Mesenteric fat pad (tissue), 1 donor: ENCODE measurements at places on chromosomes 2 and 18. TPM values are rescaled to one million over a fixed set of nuclear protein-coding genes. Genes with fewer than 3 reads are reported as not detected.

DNA sequence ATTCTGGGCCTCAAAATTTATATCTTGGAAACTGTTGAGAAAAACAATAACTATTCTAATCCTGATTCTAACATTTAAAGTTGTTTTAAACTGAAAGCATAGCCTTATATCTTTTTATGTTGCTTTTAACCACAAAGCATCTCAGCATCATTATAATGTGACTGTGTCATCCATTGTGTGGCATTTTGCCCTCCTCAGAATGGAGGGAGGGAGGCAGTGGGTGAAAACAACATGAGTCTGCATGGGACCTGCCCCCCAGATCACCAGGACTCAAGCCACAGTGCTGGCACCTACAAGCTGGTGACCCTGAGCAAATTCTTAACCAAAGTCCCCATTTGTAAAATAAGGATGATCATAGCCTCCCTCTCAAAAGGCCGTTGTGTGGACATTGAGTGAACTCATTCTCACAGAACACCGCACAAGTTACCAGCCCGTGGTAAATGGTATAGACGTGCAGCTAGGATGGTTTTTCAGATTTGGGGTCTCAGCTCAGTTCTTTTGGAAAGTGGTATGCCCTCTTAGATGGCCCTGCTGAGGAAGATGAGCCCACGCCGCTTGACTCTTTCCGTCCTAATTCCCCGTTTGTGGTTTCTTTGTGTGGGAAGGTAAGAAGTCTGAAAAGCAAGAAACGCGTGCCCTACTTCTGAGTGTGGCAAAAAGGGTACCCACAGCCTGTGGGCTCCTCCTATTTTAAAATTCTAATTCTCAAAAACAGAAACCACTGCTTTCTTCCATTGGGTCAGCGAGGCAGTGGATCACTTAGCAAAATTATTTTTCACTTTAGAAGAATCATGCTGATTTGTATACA lies 305.0 kb upstream of the ID2 start:
- no peak for DNase-seq

GRCh38 chr2:161424891-161425727 lies 9.0 kb downstream of the TBR1 start:
- no peak for DNase-seq

GRCh38 chr2:98592565-98592964 lies 15.7 kb downstream of the COA5 start:
- no peak for DNase-seq

Gene NTSR2
- total RNA-seq = not detected

DNA sequence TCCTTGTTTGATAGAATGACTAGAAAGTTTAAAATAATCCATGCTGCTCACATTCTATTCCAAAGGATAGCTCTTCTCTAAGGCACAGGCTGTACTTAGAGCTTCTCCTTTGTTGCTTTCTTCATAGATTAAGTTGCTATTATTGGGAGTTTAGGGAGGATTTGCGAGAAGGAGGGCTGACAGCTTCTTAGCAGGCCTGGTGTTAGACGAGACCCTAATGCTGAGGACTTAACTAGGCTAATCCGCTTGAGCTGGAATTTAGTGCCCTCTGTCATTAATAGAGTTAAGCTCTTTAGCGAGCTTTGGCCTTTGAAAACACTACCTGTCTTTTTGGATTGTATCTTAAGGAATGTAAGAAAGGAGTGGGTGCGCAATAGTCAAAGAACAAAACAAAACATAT lies 81.3 kb downstream of the MOGAT1 start:
- DNase-seq = no peak

Gene CNTNAP5
- not detected for total RNA-seq

Gene BCS1L
- total RNA-seq = 20.9 TPM

Gene ANKRD23
- total RNA-seq = 2.8 TPM

GRCh38 chr2:162473-163382 lies 101.1 kb downstream of the SH3YL1 start:
- no peak for DNase-seq

Gene GALM
- 16.3 TPM for total RNA-seq

Gene SALL3
- total RNA-seq = not detected

DNA sequence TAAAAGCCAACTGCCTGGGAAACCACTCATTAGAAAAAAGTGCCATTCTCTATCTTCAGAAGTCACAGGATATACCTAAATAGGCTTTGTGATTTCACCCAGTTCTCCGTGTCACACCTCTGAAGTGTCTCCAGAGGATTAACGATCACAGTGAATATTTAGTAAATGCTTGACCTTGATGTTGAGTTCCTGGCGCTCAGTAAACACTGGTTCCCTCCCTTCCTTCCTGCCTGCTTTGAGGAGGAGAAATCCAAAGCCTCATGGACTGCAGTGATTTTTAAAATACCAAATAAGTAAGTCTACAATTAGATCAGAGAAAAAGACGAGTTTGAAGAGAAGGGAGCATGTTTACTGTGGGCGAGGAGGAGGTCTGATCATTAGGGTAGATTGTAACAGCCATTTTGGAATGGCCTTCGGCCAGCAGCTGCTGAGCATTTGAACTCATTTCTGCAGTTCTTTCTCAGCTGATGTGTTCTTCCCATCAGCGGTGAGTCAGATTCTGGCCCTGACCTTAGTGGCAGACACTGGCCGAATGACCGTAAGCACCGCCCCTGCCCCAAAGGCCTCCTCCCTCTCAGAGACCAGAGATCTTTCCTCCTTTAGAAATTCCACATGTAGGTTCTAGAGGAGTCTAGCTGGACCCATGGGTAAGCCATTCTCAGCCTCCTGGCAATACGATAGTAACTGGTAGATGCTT lies 62.1 kb upstream of the SLC16A14 start:
- no peak for DNase-seq

DNA sequence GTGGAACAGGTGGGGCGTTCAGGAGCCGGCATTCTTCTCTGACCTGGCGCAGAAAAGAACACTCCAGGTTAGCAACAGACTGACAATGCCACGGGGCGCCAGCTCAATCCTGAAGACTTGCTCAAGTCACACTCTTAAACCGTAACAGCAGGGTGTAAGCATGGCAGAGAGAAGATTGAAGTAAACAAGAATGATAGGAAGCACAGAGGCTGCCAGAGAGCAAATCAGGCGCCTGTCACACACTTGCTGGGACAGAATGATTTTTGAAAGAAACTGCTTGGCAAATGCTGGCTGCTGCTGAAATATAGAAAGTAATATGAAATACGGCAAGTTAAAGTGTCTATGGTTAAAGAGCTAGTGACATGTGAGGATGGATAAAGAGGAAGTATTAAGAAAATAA lies 80.5 kb downstream of the MEP1B start:
- DNase-seq = no peak

GRCh38 chr2:230991598-230991997 lies 4.3 kb upstream of the SPATA3 start:
- peak; percentile 33 for DNase-seq

Gene CELF4
- 0.39 TPM for total RNA-seq

DNA sequence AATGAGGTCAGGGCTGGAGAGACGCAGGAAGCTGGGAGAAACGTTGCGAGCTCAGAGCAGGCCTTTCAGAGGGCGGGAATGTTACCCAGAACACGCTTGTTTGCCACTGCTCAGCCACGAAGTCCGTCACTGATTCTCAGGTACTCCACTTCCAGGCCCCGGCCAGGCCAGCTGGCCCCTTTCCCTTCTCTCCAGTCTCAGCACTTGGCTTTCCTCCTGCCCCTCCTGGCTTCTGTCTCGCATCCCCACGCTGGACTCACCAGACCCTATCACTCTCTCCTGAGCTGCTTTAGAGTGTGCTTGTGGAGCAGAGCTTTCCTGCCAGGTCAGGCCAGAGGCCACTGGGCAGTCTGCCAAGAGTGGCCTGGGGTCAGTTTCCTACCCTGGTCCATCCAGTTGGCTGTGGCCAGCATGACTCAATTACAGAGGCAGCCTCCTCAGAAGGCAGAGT lies 151.4 kb downstream of the TWIST2 start:
- DNase-seq = peak; percentile 89

DNA sequence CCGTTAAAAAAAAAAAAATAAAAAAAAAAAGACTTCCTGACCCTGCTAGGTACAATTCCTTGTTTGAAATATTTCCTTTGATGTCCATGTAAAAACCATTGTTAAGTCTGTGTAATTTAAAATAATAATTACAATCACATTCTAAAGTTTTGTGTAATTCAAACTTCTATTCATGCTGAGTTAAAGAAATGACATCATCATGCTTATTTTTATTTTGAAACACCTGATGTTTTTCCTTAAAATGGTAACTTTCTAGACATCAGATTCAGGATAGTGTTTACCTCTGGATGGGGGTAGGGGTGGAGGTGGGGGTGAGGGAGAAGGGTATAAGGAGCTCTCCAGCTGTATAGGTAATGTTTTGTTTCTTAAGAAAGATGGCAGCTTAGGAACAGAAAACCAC lies 92.8 kb downstream of the ADCYAP1 start:
- no peak for DNase-seq

Gene EGR4
- total RNA-seq = not detected

DNA sequence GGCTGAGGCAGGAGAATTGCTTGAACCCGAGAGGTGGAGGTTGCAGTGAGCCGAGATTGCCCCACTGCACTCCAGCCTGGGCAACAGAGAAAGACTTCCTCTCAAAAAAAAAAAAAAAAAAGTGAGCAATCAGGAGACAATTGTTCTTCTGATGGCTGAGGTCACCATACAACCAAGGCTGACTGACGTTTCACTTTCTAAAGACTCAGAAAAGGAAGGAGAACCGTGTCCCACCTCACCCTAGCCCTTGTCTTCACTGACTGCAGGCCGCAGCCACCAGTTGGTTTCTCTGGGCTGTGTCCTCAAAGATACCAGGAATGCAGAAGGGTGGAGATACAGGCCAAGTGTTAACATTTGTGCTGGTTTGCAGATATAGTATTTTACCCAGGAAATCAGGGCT lies 7.7 kb upstream of the SLC35F6 start:
- no peak for DNase-seq

DNA sequence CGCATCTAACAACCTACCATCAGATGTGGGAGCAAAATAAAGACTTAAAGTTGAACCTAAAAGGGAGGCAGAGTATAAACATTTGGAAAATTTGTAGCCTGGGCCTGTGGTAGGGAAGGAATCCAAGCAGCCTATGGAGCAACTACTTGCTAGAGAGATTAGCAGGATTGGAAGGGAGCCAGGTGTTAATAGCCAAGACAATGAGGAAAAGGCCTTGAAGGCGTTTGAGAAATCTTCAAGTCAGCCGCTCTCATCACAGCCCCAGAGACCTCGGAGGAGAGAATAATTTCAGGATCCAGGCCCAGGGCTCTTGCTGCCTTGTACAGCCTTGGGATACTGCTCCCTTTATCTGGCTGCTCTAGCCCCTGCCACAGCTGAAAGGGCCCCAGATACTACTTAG lies 219.7 kb downstream of the THSD7B start:
- DNase-seq = no peak

Gene HRH4
- 0.39 TPM for total RNA-seq

DNA sequence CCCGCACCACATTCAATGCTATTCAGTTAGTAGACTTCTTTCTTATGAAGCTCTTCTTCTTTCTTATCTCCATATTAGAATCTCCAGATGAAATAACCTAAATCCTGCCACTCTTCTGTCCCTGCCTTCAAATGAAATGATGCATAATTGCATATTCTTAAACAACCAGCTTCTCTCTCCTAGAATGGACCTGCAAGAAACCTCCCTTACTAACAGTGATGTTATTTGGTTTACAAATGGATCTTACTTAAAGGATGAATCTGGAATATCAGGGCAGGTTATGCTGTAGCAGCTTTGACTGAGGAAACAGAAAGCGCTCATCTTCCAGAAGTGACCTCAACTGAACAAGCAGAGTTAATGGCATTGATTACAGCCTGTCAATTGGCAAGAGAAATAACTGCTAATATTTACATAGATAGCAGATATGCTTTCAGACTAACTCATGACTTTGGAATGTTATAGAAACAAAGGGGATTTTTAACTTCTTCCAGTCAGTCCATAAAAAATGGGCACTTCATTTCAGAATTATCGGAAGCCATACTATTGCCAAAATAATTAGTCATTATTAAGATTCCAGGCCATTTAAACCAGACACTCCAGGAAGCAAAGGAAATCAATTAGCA lies 755.7 kb upstream of the HS6ST1 start:
- no peak for DNase-seq

DNA sequence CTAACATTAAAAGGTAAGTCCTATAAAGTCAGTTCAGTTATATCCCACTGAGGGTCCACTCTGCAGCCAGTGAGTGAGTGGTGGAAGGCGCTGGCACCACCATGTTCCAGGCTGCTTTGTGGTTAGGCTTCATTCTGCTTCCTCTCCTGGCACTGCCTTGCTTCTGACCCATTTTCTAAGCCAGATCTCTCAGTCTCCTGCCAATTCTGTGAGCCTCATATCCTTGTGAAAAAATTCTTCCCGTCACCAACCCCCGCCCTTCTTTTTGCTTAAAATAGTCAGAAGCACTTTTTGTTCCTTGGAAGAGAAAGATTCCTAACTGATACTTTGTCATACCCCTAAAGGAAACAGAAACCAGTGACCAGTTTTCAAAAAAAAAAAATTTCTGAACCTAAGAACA lies 139.8 kb upstream of the NCK2 start:
- no peak for DNase-seq

GRCh38 chr2:73503992-73504570 lies 118.4 kb downstream of the ALMS1 start:
- DNase-seq = no peak

DNA sequence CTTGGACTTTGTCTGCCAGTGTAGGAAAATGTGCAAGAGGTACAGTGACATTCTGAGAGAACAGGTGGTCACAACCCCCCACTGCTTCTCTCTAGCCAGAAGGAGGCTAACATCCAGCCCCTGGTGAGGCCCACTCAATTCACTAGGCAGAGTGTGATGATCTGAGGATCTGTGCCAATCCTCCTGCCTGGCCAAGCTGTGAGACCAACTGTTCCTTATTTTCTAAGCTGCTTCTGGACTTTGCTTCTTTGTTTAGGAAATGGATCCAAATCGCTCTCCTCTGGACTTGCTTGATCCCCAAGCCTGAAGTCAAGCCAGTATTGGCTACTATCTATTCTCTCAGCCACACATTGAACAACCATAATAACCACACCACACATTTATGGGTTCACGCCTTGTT lies 202.8 kb downstream of the PIK3C3 start:
- no peak for DNase-seq

GRCh38 chr2:70947556-70948184 lies 12.0 kb downstream of the ATP6V1B1 start:
- peak; percentile 82 for DNase-seq

- DNase-seq = no peak
Observed at GRCh38 chr2:67389286-67389685, 7.8 kb upstream of the ETAA1 start.

Gene PID1
- 56.5 TPM for total RNA-seq

DNA sequence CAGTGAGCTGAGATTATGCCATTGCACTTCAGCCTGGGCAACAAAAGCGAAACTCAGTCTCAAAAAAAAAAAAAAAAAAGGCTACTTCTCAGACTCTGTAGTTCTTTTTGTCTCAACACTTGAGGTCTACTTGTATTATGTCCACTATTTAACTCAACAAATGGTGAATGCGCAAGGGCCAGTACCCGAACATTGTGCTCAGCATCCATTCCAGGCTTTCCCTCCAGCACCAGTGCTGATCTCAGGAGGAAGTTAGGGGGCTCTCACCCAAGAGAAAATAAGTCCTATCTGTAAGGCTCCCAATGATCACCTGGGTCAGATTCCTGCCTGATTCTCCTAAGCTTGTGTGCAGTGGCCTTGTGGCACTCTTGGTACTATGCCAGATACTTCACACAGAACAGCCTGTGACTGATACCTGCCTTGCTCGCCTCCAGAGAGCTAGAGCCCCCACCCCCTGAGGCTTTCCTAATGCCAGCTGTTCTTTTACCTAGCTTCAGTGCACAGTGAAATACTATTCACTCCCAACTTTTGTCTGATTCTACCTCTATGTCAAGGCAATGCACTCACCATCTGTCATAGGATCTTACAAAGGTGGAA lies 74.9 kb downstream of the INO80D start:
- no peak for DNase-seq

Gene CRYBA2
- not detected for total RNA-seq
